ENCODE measurements at places on chromosomes 11 and 22. TPM values are rescaled to one million over a fixed set of nuclear protein-coding genes. Genes with fewer than 3 reads are reported as not detected.
A peak's percentile ranks its signal among the peaks of the same experiment; 100 is the strongest.

The POTEH gene
- total RNA-seq, result not detected

The RIMBP3B gene
- not detected for total RNA-seq

The GLB1L2 gene
- 1.4 TPM for total RNA-seq

The KDM2A gene
- total RNA-seq, result 42.5 TPM

The EIF1AD gene
- total RNA-seq, result 21.4 TPM

- no peak for DNase-seq
These were observed 253.3 kb upstream of the ISX start for GRCh38 chr22:34812631-34813030.

DNA sequence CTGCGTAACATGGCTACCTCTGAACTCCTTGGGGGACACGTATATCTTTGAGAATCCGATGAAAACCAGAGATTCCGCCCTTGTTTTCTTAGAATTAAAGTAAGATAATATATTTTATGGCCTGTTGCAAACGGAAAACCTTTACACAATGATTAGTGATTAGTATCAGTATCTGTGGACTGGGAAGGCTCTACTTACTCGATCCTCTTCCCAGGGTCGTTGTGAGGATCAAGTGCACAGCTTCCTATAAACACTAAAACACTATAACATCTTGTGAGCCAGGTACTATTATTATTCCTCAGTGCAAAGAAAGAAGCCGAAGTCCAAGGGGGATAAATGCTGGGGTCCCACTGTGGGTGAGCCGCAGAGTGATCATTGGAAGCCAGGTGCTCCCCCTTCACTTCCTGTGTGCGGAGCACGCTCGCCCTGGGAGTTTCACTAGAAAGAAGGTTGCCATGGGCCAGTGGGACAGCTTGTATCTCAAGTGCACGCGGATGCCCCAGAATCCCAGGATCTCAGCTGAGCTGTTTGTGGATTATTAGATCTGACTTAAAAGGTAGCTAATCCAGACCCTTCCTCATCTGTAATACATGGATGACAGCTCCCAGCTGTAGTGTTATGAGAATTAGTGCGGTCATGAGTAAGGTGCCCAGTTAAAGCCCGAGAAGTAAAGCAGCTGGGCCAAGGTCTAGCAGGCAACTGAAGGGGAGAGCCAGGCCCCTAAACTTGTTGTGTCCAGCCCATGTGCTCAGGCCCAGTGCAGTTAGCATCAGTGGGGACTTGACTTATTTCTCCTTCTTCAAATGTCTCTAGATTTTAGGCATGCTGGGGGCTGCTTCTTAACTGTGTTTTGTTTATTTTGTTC lies 839 bp downstream of the CBY1 start:
- no peak for DNase-seq

GRCh38 chr11:91686700-91687099 lies 537.9 kb upstream of the FAT3 start:
- no peak for DNase-seq

DNA sequence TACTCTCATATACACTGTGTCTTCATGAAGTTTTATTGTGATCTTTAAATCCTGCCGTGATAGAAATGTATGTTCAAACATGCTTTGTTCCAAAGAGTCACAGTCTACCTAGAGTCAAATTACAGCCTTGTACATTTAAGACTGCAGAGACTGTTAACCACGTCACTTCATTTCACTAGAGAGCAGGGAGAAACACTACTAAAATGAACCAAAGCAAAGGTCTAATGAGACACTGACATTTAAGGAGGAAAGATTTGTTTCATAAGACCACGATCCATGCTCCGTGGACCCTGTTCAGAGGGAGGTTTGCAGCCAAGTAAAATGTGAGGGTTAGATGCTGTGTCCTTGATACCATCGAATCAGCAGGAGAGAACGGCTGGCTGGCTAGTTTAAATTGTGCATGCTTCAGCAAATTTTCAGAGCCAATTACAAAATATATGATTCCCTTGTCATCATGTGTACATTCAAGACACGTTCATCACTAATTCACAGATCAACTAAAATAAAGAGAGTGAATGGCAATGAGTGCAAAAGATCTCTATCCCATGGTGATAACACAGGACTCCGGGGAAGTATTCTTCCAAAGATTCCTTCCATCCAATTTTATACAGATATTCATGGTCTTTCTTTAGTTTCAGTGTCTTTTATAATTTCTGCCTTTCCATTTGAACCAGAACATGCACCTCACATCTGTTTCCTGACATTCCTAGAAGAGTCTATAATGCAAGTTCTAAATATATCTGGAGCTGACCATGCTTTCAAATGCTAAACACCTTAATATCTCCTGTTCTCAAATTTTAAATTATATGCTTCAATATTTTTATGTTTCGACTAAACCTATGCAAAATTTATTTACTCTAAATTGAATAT lies 960.9 kb upstream of the FAT3 start:
- DNase-seq, result no peak

- no peak for DNase-seq
These were observed 199.0 kb downstream of the ETS1 start for GRCh38 chr11:128388206-128388815.

GRCh38 chr11:82959987-82960778 lies 58.6 kb downstream of the DDIAS start:
- no peak for DNase-seq

DNA sequence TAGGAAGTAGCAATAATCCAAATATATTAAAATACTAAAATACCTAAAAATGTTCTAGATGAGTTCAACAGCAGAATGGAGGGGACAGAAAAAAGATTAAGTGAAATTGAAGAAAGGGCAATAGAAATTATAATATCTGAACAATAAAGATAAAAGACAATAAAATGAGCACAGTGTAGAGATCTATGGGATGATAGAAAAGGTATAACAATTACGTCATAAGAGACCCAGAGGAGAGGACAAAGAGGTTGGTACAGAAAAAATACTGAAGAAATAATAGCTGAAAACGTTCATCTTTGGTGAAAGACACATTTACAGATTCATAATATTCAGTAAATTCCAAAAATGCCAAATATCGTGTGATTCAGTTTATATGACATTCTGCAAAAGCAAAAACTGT lies 143.4 kb downstream of the TMEM135 start:
- no peak for DNase-seq

DNA sequence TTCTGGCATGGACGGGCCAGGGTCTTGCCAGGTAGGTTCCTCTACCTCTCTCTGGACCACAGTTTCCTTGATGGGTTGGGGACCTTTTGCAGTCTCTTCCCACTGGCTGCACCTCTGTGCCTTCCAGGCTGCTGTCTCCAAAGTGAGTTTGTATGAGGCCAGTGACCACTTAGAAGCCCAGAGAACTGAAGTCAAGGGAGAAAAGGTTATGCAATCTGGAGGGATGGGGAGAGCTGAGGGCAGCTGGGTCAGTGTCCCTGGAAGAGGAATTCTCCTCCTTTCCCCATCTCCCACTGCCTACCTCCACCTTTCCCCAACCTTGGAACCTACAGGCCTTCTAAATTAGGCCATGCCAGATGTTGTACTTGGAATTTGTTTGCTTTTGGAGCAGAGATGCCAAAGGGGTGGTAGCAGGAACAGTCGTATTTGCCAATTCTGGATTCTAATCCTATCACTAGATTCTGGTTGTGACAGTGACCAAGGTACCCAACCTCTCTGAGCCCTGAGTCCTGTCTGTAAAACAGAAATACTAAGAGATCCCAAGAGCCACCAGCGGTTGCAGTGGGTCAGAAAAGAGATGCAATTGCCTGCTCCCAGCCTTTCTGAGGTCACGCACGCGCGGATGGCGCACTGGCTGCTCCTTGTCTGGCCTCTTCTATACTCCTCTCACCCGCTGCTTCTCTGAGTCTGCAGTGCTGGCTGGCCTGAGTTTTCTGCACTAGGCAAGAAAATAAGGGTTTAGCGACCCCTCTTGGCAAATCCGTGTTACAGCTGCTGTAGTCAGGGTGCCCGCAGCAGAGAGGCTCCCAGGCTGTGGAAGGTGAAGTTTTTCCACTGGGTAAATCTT lies 10.7 kb upstream of the ACCSL start:
- peak; percentile 92 for DNase-seq

DNA sequence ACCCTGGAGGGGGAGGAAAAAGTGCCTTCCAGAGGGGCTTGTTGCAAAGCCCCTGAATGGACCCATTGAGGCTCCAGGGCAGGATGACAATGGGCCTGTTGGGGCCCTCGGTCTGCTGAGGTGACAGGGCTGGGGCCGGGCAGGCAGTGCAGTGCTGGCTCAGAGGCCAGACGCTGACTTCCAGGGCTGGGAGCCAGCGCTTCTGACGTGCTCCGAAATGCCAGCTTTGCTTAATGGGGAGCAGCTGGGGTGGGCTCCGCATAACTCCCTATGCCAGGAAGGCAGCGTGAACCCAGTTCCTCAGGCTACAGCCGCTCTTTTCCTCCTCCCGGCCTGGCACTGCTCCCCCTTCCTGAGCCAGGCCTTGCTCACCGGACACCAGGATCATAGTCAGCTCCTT lies 17.7 kb downstream of the NAV2 start:
- DNase-seq, result peak; percentile 73

All from right cardiac atrium (tissue), 5 donors.